ENCODE measurements at places on chromosomes 5 and 9. TPM values are rescaled to one million over a fixed set of nuclear protein-coding genes. Genes with fewer than 3 reads are reported as not detected.

The CDC20B gene
- not detected for total RNA-seq

The PCDHGB4 gene
- 12.5 TPM for total RNA-seq

The HTR1A gene
- 0.35 TPM for total RNA-seq

The OCLN gene
- 66.1 TPM for total RNA-seq

The PPP2R2B gene
- total RNA-seq: 0.25 TPM

The GRM6 gene
- total RNA-seq: not detected

The C9orf153 gene
- total RNA-seq: not detected

The DAPK1 gene
- 41.0 TPM for total RNA-seq

The IFNA13 gene
- not detected for total RNA-seq

The INSL6 gene
- total RNA-seq: not detected

The ORM2 gene
- total RNA-seq: not detected

DNA sequence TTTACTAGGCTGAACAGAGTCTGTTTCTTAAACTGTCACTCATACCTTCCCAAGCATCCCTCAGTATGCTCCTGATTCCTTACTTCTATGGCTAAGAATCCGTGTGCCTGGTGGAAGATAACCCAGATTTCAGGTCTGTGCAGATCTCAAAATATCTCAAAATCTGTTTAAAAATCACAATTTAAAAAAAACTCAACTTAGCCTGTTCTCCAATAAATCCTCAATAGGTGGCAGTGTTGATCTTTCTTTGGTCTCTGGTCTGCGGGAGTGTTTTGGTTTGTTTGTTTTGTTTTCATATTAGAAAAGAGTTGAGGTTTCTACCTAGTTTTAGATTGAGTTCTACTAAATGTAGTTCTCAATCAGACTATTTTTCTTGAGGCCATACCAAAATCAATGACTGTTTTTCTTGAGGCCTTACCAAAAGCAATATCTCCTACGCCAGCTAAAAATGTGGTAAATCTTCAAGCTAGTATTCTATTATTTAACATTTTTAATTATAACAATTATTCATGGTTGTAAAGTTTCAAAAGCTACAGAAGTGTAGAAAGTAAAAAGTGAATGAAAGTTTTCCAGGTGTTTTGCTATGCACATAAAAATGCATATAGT, 57.9 kb downstream of the TGFBR1 start:
- peak; percentile 49 for DNase-seq

DNA sequence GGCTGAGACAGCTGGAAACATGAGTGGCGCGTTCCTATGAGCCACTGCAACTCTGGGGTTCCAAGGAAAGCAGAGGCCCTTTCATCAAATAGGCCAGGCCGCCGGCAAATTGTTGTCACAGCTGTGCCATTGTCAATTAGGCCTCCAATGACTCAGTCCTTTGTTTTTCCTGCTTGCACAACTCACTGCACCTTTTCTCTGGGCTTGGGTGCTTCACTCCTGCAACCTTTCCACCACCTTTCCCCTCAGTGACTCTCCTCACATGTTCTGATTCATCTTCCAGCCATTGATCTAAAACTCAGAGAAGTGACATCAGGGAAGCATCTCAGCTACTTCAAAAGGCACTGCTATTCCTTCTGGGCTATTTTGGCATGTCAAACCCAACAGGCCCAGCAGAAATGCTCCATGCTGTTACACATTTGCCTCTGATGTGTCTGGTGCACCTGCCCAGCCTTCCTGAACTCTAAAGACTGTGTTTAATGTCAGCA, 653.7 kb downstream of the NR2F1-AS1 start:
- peak; percentile 72 for DNase-seq

DNA sequence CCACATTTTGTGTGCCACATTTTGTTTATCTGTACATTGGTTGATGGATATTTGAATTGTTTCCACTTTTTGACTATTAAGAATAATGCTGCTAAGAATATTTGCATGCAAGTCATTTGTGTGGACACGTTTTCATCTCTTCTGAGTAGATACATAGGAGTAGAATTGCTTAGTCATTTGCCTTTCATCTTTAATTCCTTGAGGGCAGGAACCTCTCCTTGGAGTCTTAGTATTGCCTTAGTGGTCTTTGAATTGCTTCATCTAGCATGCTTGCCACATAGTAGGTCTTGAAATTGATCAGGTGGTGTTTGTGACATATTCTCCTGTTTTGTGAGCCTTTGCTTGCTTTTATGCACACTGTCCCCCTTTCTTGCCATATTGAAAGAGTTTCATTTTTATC, 128.5 kb downstream of the NR3C1 start:
- DNase-seq: no peak

DNA sequence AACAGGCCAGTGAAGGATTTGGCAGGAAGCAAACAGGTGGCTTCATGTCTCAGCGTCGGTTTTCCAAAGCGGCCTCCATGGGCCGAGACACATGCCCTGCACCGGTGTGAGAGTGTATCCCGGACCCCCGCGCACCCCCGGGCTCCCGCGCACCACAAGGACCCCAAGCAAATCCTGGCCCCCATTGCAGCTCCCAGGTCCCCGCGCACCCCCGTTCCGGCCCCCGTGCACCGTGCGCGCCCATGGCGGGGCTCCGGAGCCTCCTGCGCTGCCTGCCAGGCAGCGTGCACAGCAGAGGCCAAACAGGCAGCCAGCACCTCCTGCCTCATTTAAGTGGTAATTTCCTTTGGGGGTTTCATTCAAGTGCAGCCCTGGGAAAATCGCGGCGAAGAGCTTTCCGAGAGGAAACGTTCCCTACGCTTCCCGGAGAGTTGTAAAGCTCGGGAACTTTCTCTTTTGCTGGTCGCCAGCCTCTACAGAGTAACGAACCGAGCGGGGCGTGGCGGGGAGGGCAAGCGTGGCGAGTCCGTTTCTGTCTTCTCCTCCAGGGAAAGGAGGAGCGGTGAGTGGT, 145.5 kb upstream of the SLC24A2 start:
- DNase-seq: peak; percentile 11

GRCh38 chr5:178429491-178430185, 160.6 kb downstream of the COL23A1 start:
- DNase-seq: no peak

GRCh38 chr5:135242866-135243555, 156.0 kb downstream of the MACROH2A1 start:
- DNase-seq: no peak

GRCh38 chr9:88372103-88372654, 16.1 kb upstream of the SPIN1 start:
- no peak for DNase-seq

GRCh38 chr9:137462986-137463930, 4.1 kb upstream of the NSMF start:
- DNase-seq: no peak

GRCh38 chr9:76699971-76700370, 64.3 kb upstream of the PCA3 start:
- peak; percentile 63 for DNase-seq

DNA sequence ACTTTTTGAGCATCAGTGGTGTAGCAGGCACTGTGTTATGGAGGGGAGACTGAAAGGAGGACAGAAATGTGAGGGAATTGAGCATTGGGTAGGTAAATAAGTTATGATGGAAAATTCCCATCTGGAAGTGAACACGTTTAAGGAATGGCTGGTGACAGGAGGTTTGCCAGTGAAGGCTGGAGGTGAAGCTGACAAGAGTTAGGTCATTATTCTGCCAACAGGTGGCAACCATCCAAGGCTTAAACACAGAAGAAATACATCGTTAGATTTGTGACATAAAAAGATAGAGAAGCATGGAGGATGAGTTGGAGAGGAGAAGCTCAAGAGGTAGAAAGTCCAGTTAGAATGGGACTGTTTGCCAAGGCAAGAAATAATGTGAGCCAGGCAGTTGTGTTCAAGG, 455.3 kb upstream of the SGCD start:
- DNase-seq: no peak

DNA sequence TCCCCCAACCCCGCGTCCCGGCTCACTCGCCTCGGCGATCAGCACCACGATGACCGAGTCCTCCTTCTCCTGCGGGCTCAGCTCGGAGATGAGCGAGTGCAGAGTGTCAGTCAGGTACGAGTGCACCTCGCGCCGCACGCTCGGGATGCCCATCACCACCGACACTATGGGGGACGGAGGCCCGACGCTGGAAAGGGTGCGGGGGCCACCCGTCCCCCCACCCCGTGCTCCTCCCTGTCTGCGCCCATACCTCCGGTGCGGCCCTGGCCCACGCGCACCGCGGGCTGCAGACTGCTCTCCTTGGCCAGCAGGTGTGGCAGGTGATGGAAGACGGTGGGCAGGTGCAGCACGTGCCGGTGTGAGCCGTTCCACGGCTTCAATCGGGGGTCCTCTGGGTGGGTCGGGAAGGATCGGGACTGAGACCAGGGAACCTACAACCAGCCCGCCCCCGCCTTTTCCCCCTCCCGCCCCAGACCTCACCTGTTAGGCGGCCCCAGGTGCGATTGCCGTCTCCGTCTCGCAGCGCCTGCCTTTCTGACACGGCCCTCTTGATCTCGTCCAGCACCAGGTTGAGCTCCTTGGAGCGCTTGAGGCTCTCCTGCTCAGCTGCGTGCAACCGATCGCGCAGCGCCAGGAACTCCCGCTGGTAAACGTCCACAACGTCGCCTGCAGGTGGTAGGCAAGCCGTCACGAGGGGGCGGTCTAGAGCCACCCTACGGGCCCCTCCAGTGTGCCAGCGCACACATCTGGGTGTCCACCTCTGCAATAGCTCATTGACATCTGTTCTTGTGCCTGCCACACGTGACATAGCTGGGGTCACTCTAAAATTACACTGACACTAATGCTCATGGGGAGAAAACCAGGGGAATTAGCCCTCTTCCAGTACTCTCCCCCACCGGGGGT, 5.1 kb downstream of the MGAT4B start:
- DNase-seq: no peak

- DNase-seq: peak; percentile 47
Observed at GRCh38 chr5:52007230-52007858, 624.1 kb downstream of the ISL1 start.

GRCh38 chr5:150131978-150132694, 23.5 kb downstream of the PDGFRB start:
- DNase-seq: no peak

DNA sequence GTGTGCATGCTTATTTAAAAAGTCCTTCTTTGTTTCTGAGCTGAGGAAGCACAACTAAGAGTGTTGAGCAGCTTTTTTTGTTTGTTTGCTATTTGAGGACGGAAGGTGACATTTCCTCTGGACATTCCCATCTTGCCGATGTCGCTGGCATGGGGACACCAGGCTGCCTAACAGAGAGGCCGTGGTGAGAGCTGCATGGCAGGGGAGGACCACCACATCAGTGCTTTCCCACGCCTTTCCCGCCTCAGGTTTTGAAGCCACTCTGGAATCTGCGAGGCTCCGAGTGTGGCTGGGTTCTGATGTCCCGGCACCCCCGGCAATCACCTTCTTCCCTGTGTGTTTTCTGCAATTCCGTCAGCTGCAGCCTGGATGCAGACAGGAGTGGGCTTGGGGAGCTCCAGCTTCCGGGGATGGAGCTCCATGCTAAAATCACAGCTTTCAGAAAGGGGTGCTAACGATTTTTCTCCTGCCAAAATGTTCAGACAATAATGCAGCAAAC, 259.8 kb upstream of the IRX4 start:
- no peak for DNase-seq

DNA sequence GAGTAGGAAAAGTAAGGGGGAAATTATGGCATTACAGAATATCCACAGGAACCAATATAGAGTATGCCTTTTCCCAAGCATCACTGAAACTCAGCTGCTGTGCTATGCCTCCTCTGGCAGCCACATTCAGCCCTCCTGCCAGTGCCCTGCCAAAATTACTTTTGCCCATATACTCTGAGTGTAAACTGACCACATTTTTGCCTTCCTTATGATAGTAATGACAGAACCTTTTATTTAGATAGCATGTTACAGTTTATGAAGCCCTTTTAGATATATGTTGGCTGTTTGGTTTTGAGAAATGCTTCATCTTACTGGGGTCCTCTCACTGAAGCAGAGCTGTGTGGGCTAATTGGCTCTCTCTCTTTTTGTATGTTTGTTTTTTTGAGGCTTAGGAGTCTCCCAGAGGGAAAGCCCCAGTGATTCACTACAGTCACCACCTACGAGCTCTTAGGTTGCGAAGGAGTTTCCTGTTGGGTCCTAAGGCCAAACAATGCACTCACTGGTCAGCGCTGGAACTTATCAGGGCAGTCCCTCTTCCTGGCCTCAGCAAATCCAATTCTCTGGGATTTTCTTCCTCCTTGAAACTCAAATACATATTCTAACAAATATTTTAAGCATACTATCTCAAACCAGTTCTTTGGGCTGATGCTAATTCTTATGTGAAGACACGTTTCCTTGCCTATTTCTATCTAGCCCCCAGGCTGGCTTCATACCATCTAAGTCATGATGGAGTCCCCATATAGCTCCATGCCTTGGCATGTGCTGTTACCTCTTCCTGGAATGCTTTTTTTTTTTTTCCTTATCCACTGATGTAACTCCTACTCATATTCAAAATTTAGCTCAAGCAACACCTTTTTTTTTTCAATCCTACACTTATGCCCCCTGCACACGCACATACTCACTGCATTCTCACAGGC, 3.7 kb downstream of the PHF24 start:
- peak; percentile 85 for DNase-seq

GRCh38 chr9:123238365-123238764, 30.0 kb downstream of the STRBP start:
- DNase-seq: no peak

GRCh38 chr5:56352808-56353590, 119.9 kb upstream of the ANKRD55 start:
- no peak for DNase-seq

DNA sequence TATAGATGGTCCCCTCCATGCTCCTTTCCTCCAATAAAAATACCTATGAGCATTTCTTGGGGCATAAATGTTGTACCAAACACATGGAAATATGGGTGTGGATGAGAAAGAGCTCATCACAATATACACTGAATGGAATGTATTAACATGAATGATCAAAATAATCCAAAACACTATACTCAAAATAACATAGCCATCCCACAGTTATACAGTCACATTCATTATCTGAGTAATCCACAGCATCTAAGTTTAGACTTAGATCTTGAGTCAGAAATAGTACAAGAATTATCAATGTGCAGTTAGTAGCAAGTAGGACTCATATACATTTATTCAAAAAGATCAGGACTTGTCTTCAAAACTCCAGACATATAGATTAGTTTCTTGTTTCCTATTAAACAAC, 175.2 kb upstream of the NREP start:
- DNase-seq: no peak

- peak; percentile 80 for DNase-seq
Observed at GRCh38 chr5:67414712-67415111, 218.1 kb upstream of the CD180 start.
